NB4 (cell line): ENCODE measurements at places on chromosomes 3 and 15.

GRCh38 chr3:66839508-66839907 is 158.6 kb upstream of the KBTBD8 start:
- DNase-seq, result no peak

DNA sequence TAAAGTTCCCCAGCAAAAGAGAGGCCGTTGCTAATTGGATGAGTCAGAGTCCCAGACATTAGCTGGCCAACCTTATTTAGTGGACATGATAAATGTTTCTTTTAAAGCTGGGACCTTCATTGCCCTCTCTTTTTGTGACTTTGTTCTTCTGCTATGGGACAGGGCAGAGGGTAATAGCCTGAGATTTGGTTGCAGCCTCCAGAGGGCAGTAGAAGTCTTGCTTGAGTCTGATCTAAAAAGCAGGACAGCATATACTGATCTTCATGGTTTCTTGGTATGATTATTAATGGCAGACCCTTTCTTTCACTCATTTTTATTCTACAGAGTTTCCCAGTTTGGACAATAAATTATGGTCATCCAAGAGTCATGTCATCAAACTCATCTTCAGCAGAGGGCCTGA is 25.1 kb upstream of the ZKSCAN7 start:
- peak; percentile 37 for DNase-seq

DNA sequence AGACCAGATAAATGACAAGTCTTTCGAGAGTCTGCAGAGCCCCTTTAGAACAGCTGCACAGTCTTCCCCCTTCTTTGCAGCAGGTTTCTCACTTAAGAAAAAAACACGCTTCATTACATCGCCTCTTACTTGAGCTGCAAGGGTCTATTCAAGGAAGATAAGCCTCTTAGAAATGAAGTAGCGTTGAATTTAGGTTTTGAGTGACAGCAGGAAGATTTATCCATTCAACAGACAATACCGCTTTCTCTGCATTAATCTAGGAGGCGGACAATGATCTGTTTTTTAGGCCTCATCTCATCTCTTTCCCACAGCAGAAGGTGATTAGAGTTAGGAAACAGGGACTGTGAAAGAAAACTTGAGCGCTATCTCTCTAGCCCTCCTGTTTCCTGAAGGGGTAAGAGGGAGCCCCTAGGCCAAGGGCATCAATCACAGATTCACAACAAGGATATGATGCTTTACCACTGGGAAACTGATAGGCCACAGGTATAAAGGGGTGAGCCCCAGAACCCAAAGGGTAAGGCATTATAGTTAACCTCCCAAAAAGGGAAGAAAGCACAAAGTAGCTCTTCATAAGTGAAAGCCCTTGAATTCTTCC is 84.3 kb downstream of the MECOM start:
- DNase-seq, result no peak

DNA sequence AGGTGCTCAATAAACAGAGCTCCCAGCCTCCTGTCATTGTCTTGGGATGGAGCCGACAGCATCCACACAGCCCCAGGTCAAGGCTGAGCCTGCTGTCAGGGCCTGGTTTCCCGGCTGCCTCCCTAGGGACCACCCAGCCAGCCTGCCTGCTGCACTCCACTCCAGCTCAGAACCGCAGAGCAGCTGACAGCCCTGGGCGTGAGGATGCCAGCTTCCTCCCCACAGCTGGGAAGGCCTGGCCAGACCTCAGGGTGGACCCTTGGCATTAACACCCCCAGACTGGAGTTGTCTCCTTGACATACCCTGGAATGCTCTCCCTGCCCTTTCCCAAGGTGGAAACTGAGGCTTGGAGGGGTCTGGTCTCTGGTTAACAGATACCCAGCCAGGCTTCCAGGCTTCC is 112.0 kb downstream of the WNT7A start:
- DNase-seq, result peak; percentile 56

GRCh38 chr3:12707449-12707848 is 43.5 kb upstream of the RAF1 start:
- peak; percentile 75 for DNase-seq

DNA sequence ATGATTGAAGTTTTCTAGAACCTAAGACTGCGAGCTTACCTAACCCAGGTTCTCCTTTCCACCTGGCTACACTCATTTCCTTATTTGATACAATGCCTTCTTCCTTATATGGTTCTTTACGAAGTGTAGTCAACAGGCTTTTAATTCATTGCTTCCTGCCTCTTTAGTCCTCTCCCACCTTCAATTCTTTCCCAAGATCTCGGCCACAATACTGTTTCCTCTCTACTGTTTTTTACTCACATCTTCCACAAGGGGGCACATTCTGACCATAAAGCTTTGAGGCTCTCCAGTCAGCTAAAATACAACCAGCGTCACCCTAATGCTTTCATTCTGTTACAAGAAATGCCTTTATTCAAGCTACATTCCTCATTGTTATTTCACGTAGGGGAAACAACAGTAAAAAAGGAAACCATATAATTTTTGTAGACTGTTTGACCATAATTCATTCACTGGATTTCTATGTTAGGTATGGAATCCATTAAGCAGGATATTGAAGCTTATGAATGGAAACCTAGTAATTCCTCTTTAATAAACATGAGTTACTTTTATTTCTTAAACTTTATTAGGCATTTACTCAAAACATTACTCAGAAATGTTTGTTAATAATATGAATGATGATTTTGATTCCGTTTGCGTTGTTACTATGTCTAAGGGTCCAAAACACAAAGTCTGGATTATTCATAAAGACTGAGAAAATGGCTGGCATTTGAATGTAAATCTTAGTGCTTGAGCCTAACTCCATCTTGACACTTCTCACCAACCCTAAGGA is 29.5 kb upstream of the VEPH1 start:
- DNase-seq, result peak; percentile 73

GRCh38 chr3:156606729-156607128 is 51.8 kb upstream of the SSR3 start:
- DNase-seq, result peak; percentile 43

DNA sequence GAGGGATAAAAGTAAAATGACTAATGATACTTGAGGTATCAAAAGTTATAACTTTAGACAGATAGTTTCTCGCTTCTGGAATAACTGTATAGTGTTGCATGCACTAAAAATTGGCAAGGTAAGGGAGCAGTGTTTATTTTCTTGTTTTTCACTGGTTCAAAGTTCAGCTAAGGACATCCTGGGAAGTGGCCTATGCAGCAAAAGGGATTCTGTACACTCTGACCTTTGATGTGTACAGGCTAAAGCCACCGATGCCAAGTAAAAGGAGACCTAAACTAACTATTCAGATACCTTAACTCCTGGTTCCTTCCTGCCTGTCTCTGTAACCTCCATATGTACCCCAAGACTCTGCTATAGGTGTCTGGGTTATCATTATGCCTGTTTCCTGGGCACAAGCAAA is 1.7 kb downstream of the FBXO40 start:
- no peak for DNase-seq

DNA sequence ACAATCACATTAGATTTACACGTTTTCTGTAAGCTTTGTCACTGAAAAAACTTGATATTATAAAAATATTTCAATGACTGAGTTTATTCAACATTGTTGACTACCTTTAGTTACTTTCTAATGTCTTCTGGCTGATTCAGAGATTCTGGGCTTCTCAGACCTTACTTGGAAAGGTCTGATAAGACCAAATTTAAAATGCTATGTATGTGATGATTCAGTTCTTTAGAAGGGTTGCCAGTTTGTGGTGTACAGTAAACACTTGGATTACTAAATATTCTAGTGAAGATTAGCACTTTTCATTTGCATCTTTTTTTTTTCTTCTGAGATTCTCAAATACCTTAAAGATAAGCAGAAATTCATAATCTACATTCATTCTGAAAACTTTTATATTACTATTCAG is 49.8 kb downstream of the SGO1 start:
- no peak for DNase-seq

DNA sequence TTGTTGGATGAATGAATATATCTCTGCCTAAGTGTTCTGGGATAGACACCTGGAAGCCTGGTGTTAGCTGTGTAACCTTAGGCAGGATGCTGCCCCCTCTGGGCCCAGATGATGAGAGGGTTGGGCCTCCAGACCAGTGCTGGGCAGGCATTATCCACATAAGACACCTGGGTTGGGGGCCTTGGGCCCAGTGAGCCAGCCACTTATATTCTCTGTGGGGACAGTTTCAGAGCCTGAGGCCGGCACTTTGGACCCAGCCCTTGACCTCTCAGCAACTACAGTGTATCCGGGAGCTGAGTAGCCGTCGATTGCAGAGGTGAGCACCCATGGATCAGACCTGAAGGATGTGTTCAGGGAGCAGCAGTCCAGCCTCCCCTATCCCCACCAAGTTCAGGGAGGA is 2.2 kb downstream of the HEMK1 start:
- no peak for DNase-seq

GRCh38 chr15:63384906-63385305 is 3.3 kb upstream of the CA12 start:
- no peak for DNase-seq

- DNase-seq, result no peak
These were observed 6.8 kb downstream of the UBE3A start for GRCh38 chr15:25431836-25432561.

- DNase-seq, result no peak
These were observed 73.2 kb downstream of the TBC1D2B start for GRCh38 chr15:78004222-78004727.

DNA sequence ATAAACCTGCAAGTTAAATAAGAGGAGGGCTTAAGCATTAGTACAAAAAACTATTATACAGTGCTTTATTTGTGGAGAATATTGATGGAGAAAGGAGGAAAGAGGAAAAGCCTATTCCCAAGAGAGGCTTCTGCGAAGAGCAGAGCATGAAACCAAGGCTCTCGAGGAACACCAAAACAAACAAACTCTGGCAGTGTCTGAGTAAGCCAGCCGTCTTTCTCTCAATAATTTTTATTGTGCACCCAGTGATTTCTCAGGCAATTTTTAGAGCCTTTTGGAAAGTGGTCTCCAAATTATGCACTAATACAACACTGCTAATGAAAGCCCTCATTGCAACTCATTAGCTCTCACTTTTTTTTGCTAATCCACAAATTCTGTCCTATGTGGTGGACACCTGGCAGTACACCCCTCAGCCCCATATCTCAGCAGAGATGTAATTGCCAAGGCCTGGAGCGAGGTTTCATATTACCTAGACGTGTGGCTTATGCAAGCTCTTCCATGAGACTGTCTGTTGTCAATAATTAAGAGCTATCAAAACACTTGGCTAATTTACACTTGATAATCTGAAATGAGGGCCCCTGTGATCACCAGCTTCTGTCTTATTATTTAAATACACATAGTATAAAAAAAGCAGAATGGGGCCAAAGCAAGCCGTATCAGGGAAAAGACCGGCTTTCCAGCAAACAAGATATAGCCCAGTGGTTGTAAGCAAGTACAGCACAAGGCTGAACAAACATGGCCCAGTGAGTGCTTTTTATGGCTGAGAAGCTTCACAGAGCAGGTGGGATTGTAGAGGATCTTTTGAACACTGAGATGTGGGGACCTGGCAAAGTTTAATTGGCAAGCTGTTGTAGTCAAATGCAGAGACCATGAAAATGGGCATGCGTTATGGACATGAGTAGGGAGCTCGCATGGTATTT is 216.9 kb downstream of the ROBO2 start:
- no peak for DNase-seq

GRCh38 chr3:123524981-123525380 is 59.9 kb downstream of the HACD2 start:
- no peak for DNase-seq

- DNase-seq, result no peak
These were observed 68.3 kb upstream of the NEO1 start for GRCh38 chr15:72983801-72984545.

DNA sequence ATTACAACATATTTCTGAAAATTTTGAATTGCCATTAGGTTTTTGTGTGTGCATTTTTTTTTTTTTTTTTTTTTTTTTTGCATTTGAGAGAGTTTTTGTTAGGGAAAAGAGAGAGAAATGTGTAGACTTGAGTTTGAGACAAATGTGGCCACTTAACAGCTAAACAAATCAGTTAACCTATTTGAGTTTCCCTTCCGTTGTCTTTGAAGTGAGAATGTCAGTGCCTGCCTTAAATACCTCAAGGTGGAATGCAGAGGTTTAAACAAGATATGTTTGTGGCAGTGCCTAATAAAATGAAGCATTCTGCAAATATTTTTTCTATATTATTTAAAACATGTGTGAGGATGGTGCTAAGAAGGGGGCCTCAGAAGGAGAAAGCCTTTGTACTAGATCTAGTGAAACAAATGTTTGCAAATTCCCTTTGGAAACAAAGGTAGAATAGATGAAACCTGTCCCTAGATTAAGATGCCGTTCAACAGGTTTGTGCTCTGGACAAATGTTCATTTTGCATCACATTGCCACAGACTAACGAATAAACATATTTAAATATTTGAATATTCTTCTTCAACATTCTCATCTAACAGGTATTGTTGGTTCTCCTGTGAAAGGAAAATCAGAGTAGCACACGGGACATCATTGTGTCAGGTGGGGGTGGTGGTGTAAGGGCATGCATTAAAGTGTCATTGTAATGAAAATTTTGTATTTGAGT is 80.7 kb downstream of the SATB1 start:
- DNase-seq, result no peak
